HCT116 (cell line): ENCODE measurements at places on chromosomes 13 and 19.

DNA sequence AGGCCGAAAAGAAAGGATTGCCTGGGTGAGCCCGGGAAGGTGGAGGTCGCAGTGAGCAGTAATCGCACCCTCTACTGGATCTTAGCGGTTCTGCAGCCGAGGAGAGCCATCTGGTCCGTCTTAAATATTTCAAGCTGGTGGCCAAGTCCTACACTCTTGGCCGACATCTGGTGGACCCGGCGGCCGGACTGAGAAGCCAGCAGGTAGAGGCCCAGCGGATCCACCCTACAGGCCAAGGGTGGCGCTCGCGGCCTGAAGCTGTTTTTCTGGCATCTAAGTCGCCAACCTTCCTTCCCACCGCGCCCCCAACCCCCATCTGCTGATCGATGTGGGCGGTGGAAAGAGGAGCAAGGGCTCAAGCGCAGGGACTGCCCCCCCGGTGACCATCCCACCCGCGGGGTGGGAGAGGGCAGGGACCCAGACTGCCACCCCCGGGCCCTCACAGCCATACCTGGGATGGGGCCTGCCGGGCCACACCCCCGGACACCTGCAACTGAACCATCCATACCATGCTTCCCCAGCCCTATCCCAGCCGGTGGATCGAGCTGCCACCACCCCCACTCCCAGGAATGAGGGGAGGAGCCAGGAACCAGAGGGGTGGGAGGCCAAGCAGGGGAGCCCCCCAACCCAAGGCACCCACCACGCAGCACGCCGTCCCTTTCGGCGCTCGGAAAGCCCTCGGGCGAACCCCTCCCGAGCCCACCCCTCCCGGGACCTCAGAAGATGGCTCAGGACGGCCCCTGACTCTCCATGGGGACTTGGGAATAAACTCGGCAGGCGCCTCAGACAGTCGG lies 46.3 kb upstream of the ZNF730 start:
- no peak for DNase-seq

DNA sequence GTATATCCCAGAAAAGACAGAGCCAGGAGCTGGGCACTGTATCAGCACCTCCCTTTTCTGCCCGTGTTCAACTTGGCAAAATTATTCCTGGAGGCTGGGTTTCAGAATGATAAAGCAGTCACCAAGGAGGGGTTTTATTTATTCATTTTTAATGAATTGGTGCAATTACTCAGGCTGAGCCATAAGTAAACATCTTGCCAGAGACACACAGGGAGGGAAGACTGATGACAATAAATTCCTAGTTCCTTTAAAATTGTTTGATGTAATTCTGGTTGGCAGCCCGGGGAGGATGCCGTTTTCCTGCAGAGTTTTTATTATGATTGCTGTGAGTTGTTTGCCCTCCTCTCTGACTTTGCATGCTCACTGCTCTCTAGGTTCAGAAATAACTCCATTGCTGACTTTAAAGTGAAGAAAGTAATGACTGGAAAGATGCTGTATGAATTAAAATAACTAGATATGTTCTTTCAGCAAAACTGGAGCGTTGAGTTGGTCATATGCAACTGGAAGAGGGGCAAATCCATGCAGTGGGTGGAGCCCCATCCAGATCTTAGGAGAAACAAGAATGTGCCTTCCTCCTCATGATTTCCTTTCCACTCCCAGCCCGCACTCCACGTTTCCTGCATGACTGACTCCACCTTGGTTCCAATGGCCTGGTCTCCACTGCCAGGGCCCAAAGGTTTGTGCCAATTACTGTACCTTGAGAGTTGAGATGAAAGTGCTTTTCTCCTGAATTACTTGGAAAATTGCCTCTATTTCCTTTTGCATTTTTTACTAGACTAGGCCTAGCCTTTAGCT lies 182.1 kb downstream of the RFC3 start:
- no peak for DNase-seq

- peak; percentile 7 for DNase-seq
These were observed 483.2 kb downstream of the DIAPH3 start for GRCh38 chr13:59680429-59681024.

- DNase-seq = no peak
These were observed 480 bp downstream of the GPR108 start for GRCh38 chr19:6736917-6737283.

- no peak for DNase-seq
These were observed 12.4 kb upstream of the ITM2B start for GRCh38 chr13:48220592-48220980.

GRCh38 chr19:2084993-2085720 lies 11.0 kb downstream of the MOB3A start:
- DNase-seq = no peak

- DNase-seq = no peak
These were observed 12.6 kb downstream of the NAXD start for GRCh38 chr13:110627761-110628476.

- no peak for DNase-seq
These were observed 13.3 kb downstream of the KATNAL1 start for GRCh38 chr13:30294004-30294403.

DNA sequence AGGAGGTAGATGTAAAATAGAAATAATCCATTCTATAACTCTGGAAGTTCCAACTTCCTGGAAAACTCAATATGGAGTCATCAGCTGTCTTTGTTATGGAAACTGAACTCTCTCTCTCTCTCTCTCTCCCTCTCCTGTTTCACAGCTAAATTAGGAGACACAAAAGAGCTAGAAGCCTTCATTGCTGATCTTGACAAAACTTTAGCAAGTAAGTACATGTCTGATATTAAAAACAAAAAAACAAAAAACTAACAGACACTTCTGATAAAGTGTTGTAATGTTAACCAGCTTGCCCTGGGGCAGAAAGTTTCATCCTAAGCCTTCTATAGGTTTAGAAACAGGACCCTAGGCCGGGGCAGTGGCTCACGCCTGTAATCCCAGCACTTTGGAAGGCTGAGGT lies 11.3 kb downstream of the RGCC start:
- DNase-seq = no peak

GRCh38 chr13:60260440-60260839 lies 96.7 kb upstream of the DIAPH3 start:
- no peak for DNase-seq

GRCh38 chr13:50932091-50932490 lies 22.5 kb downstream of the RNASEH2B start:
- no peak for DNase-seq

GRCh38 chr13:107376341-107377125 lies 808.6 kb upstream of the ARGLU1 start:
- no peak for DNase-seq

DNA sequence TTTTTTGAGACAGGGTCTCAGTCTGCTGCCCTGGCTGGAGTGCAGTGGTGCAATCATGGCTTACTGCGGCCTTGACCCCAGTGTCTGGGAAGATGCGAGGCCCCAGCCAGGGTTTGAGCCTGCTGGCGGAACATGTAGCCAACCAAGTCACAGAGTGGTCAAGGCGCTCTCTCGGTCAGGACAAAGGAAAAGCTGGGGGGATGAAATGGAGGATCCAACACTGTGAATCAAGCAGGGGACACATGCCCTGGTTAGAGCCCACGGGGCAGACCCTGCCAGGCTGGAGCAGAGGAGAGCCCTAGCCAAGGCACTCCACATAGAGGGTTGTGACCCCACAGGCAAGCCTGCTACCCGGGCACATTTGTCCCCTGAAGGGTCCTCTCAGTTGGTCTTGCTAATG lies 10.1 kb downstream of the TUBA3C start:
- DNase-seq = no peak

DNA sequence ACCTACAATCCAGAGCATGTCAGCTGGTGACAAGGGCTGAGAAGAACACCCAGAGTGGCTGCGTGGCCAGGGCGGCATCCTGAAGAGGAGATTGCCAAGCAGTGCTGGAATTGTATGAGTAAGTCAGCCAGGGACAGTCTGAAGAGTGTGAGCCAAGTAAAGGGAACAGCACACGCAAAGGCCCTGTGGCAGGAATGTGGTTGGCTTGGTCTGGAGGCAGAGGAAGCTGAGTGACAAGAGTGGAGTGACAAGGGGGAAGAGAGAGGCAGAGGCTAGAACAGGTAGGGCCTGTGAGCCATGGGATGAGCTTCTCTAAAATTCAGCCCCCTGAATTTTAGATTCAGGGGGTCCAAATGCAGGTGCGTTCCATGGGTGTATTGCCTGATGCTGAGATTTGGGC lies 53.7 kb upstream of the UQCRFS1 start:
- DNase-seq = no peak

DNA sequence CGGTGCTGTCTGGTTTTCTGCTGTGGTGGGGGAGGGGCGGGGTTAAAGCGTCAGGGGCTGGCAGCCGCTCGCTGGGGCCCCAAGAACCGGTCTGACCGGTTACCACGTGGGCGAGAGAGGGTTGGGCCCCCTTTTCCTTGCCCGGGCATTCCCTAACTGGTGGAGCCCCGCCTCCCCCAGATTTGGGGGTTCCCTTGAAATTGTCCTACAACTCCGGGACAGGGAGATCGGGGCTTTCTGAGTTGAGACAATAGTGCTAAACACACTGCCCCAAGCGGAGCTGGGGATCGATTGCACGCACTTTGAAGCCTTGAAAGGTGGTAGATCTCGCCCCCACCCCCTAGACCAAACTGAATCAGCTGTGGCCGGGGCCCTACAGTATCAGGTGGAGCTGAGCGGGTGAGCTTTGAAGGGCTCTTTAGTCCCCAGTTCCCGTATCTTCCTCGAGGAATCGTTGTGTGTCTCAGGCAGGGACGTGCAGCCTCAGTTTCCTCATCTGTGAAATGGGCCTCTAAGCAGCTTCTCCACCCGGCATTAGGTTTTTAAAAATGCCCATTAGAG lies 4.8 kb downstream of the IER2 start:
- DNase-seq = peak; percentile 91

- DNase-seq = no peak
These were observed 56.6 kb downstream of the CDADC1 start for GRCh38 chr13:49304356-49304755.

DNA sequence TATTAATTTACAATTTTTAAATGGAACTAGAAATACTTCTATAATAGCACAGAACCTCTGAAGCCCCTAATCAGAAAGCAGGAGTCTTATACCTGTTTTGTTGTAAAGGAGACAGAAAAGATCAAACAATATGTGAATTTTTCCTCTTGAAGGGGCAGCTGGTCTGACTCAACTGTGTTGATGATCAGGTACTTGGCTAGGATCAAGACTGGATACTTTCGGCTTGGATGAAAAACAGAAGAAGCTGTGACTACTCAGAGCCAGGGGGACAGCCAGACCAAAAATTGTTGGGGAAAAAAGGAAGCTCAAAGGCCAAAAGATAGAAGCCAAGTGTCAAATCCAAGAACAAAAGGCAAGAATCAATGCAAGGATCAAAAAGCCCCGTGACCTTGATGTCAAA lies 195.6 kb downstream of the KCTD12 start:
- DNase-seq = no peak

GRCh38 chr19:17070421-17070820 lies 4.8 kb downstream of the HAUS8 start:
- no peak for DNase-seq

DNA sequence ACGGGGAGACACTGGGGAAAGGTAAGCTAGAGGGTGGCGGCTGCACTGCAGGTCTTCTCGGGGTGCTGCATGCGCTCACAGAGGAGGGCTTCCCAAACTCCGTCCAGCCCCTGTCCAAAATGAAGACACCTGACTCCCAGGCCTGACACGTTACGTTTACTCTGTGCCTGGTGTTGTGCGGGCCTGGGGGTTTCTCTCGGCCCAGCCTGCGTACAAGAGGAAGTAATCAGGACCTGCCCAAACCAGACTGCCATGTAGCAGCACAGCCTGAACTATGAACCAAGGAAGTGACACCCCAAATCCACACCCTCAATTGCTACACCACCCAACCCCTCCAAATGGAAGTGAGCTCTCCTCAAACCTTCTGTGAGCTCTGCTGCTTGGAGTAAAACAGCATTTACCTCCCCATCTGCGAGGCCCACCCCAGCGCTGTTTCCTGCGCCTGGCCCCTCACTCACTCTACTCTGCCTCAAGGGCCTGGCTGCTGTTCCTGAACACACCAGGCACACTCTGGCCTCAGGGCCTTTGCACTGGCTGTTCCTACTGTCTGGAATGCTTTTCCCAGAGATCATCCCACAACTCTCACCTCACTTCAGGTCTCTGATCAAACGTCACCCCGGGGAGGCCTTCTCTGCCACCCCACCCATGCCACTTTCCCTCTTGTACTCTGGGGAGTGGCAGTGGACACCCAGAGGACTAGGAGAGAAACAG lies 3.0 kb downstream of the HSPBP1 start:
- no peak for DNase-seq

DNA sequence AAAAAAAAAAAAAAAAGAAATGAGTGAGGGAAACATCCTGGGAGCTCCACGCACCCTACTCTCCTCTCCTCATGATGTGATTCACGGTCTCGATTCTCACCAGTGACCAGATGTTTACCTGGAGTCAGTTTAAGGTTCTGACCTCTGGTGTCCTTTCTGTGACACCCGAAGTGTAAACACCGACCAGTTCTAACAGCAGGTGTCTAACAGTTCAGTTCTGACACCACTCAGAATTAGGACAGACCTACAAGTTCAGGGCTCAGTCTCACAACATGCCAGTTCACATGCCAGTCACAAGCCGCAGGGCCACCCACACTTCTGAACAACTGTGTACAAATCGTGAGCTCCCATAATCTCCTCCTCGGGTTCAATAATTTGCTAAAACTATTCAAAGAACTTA lies 6.0 kb downstream of the ZNF564 start:
- DNase-seq = no peak

GRCh38 chr13:95754069-95754468 lies 77.1 kb downstream of the DNAJC3 start:
- no peak for DNase-seq

- no peak for DNase-seq
These were observed 49.5 kb downstream of the ZNF729 start for GRCh38 chr19:22335716-22336115.

DNA sequence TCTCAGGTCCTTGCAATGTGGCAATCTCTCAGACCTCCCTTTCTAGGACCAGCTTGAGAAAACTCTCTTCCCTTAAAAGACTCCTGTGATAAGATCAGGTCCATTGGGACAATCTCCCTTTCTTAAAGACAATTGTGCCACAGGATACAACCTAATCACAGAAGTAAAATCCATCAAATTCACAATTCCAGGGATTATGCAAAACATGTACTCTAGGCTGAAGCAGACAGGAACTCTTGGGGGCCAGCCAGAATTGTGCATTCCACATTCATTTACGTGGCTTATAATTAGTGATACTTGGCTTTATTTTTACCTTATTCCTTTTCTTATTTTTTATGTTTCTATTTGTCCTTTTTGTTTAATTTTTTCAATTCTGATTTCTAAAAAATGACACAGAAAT lies 257.9 kb downstream of the KLF12 start:
- no peak for DNase-seq

- no peak for DNase-seq
These were observed 545.4 kb downstream of the SUCLA2 start for GRCh38 chr13:47455626-47456025.

DNA sequence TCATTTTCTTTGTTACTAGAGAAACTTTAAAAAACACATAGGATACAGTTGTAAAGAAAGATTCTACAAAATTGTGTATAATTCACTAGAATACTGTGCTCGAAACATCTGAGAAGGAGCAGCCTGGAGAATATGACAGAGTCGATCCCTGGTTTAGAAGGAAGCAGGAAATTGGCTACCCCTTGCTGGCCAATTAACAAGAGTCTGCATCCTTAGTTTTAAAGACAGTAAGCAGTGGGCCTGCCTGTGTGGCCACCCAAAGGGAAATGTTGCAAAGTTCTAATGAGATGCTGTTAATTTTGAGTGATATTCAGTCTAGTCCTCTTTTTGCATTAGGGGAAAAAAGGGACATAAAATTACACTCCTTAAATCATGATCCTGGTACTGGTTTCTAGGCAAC lies 988.6 kb downstream of the PCDH17 start:
- DNase-seq = no peak

GRCh38 chr19:48110350-48110966 lies at the start of gene PLA2G4C:
Gene PLA2G4C, minus strand, starts transcription at chr19:48110817. Its CDS starts 4,288 bp downstream, at chr19:48106529.
- peak; percentile 77 for DNase-seq

GRCh38 chr13:84705982-84706710 lies 823.9 kb upstream of the SLITRK1 start:
- DNase-seq = no peak
